Bone marrow (tissue), 2 donors: ENCODE measurements at places on chromosomes 11 and 22.
A peak's percentile ranks its signal among the peaks of the same experiment; 100 is the strongest.

DNA sequence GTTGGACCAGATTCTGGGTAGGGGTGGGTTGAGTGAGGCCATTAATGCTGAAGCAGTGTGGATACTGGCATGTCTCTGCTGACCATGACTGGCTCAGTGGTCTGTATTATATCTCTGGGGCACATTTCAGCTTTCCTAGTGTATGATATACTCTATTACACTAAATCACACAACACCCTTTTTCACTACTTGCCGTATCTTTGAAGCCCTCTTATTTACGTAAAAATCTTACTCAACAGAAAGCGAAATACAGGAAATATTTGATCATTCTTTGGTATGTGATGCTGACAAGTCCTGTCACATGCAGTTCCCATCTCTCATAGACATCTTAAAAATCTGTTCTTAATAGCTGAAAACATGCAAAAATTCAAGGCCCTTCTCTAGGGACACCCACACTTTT lies 40.3 kb downstream of the OR5B17 start:
- no peak for DNase-seq

DNA sequence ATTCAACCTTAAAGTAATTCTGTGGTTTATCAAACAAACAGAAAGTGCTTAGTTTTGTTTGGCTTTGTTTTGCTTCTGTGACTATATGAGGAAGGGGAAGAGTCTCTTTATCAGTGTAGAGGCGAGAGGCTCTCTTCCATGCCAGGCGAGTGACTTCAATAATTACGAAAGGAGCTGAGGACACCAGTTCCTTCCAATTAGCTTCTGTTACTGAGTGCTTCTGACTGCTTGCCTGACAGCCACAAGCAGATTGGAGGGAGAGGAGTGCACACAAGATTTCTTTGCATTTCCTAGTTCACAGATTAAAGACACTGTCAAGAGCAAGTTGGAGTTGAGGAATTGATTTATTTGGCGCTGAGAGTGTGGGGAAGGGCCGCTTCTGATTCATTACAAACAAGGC lies 1484.5 kb upstream of the TENM4 start:
- DNase-seq = no peak

DNA sequence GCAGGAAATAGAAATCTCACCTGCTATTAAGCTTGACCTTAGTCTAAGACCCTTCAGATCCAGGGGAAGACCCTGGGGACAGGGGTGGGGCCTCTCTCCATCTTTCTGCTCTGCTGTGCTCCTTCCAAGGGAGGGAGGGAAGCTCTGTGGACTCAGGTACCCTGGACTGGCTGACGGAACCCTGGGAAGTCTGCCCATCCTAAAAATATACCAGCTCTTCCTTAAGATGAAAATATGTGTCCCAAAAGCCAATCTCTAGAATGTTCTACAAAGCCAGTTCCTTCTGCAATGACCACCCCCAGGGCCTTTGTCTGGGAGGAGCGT lies 73.7 kb downstream of the RTL6 start:
- DNase-seq = no peak

GRCh38 chr11:98559961-98560360 lies 460.8 kb upstream of the CNTN5 start:
- DNase-seq = peak; percentile 36

- DNase-seq = no peak
Measured at GRCh38 chr11:120945042-120945441, 78.9 kb upstream of the TBCEL start.

GRCh38 chr11:97461934-97462333 lies 1072.1 kb downstream of the JRKL start:
- no peak for DNase-seq

DNA sequence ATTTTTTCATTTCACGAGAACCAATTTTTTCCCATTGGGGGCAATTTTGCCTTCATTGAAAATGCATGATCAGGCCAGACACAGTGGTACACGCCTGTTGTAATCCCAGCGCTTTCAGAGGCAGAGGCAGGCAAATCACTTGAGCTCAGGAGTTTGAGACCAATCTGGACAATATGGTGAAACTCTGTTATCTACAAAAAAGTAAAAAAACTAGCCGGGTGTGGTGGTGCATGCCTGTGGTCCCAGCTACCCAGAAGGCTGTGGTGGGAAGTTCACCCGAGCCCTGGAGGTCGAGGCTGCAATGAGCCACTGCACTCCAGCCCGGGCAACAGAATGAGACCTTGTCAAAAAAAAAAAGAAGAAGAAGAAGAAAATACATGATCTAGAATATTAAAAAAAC lies 19.2 kb upstream of the UPK3A start:
- DNase-seq = no peak

- DNase-seq = no peak
Measured at GRCh38 chr11:10641912-10642697, 51.5 kb downstream of the IRAG1 start.

DNA sequence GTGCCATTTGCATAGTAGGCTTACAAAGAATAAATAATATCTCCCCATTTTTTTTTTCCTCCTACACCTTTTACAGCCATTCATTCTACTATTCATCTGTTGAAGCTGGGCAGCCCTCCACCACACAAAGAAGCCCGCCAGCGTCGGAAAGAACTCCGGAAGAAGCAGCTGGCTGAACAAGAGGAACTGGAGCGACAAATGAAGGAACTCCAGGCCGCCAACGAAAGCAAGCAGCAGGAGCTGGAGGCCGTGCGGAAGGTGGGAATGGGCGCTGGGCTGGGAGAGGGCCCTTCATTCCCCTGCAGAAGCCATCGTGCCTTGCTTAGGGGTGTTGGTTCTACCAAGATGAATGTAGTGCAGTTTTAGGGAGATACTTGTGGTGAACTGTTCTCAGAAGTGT lies 68.6 kb downstream of the SWAP70 start:
- DNase-seq = no peak

- DNase-seq = no peak
Measured at GRCh38 chr11:130171534-130171933, 12.0 kb downstream of the ST14 start.

- DNase-seq = no peak
Measured at GRCh38 chr22:42261296-42261695, 9.2 kb downstream of the TCF20 start.

GRCh38 chr11:69413993-69414392 lies 67.5 kb upstream of the LINC01488 start:
- no peak for DNase-seq

DNA sequence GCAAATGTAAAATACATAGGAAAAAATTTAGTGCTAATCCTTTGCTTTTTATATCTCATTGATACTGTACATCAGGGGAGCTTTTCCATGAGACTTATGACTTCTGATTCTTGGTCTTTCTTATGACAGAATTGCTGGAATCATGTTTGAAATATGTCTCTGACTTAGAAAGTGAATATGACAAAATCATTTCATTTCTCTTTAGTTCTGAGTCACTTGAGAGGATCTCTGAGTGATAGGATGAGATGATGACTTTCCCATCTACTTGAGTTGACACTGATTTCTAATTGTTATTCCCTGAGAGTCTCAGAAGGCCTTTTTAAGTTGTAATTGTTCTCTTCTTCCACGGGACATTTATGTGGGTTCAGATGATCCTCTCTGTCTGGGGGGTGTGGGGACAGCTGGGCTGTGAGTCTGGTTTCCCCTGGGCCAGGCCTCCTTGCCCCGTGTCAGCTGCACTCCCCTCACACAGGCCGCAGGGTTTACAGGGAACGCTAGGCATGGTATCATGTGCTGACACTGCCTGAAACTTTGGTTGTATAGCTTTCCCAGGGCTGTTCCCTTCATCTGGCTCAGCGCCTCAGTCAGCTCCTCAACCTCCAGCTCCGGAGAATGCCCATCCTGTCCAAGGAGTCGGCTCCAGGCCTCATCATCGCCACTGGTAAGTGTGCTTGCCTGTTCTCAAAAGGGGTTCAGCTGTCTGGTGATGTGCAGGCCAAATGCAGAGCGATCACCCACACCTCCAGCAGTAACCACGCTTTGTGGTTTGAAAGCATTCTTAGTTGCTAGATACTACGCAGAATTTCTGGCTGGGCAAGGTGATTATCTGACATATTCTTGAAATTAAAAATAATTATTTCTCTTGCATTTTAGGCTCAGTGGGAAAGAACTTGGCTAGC lies 69.5 kb upstream of the SORL1-AS1 start:
- no peak for DNase-seq

GRCh38 chr11:128841461-128842072 lies 25.5 kb downstream of the KCNJ1 start:
- no peak for DNase-seq

DNA sequence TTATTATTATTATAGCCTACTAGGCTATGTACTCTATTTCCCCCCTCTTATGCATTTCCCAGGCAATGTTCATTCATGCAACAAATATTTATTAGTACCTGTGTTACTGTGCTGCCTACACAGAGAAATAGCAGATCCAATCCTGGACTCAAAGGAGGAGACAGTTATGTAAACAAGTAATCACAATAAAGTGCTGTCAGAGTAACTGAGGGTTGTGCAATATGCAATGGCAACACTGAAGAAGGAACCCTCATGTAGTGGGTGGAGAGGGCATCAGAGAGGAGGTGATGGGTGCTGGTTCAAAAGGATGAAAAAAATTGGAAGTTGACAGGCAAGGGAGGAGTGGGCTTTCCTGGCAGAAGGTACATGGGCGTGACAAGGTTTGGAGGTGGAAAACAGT lies 886 bp upstream of the P4HA3 start:
- no peak for DNase-seq

DNA sequence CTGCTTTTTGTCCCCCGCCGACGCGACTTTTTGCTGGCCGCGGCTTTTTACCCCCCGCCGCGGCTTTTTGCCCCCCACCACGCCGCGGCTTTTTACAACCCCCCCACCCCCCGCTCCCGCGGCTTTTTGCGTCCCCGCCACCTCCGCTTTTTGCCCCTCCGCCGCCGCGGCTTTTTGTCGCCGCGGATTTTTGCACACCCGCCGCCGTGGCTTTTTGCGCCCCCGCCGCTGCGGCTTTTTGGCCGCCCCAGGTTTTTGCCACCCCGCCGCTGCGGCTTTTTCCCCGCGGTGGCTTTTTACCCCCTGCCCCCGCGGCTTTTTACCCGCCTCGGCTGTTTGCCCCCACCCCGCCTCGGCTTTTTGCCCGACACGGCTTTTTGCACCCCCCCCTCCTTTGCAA lies 205.5 kb downstream of the CCT8L2 start:
- DNase-seq = no peak

- no peak for DNase-seq
Measured at GRCh38 chr11:102806296-102806695, 8.3 kb upstream of the MMP1 start.

DNA sequence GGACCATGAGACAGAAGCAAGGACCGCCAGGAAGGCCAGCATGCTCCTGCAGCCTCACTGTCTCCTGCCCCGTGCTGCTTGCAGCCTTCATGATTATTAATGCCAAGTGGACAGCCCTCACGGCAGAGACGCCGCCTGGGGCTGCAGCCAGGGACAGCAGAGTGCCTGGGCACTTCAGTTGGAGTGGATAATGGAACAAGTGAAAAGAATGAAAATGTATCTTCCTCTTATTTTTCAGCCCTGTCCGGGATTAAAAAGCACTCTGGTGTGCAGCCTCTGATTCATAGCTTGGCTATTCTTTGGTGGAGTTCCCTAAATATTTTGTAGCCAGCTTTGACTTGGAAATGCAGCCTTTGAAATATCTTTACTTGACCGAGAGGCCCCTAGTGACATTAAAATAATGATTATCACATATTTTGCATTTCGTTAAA lies 1404.2 kb downstream of the BRD1 start:
- no peak for DNase-seq

DNA sequence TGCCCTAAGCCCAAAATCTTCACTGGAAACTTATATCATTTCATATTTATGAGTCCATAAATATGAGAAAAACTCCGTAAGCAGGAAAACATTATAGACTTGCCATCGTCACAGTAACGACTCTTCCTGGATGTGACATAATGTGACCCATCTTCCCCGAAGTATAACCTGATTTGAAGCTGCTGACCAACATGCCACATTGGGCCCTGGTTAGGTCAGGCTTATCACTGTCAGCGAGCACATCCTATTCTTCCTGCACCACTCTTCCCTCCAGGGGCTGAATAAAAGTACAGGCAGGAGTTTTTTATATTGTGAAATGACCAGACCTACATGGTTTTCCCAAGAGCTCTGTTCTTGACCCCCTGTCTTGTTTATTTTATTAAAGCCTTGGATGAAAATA lies 12.1 kb upstream of the BLID start:
- no peak for DNase-seq

GRCh38 chr11:126136507-126136906 lies 73.8 kb upstream of the CDON start:
- no peak for DNase-seq

DNA sequence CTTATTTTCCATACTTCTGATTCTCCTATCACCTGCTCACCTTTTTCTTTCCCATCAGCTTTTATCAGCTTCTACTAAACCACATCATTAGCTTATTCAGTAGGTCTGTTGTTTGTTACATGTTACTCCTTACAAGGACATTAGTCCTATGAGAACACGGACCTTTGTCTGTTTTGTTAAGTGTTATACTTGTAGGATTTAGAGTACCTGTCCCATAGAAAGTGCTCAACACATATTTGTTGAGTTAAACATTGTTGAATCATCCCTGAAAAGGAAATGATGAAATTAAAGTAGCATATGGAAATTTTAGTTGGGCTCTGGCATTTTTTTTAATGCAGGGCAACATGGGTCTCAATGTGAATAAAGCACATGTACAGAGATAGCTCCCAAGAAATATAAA lies 222.1 kb upstream of the CARD18 start:
- no peak for DNase-seq

DNA sequence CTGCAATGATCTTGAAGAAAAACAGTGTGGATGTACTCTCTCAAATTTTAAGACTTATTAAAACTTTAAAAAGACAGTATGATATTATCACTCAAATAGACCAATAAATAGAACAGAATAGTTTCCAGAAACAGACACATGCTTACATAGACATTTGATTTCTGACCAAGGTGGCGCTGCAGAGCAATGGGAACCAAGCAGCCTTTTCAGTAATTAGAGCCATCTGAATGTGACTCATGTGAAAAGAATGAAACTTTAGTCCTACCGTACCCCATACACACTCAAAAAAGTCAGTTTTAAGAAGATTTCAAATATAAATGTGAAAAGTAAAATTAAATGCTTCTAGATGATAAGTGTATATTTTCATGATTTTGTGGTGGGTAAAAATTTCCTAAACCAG lies 74.2 kb upstream of the MS4A8 start:
- no peak for DNase-seq

DNA sequence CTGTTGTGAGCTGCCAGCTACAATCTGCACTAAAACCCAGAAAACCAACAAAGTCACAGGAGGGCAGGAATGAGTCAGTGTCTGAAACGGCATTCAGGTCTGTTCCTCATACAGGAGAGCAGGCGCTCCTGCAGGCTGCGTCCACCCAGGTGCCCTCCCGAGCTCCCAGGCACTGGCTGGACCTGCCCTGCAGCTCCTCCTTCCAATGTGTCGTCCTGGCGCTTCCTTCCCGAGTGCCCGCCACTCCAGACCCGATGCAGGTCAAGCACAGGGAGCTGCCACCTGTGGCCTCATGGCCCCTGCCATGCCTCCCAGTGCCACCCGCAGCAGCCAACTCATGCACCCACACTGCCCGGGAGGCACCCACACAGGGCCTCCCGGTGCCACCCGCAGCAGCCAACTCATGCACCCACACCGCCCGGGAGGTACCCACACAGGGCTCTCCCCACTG lies 12.0 kb downstream of the BRD1 start:
- DNase-seq = no peak
